Glutamatergic neuron (in vitro differentiated cells): ENCODE measurements at places on chromosomes 3 and 15.

GRCh38 chr3:72270072-72270681, 485.2 kb upstream of the PROK2 start:
- no peak for DNase-seq

DNA sequence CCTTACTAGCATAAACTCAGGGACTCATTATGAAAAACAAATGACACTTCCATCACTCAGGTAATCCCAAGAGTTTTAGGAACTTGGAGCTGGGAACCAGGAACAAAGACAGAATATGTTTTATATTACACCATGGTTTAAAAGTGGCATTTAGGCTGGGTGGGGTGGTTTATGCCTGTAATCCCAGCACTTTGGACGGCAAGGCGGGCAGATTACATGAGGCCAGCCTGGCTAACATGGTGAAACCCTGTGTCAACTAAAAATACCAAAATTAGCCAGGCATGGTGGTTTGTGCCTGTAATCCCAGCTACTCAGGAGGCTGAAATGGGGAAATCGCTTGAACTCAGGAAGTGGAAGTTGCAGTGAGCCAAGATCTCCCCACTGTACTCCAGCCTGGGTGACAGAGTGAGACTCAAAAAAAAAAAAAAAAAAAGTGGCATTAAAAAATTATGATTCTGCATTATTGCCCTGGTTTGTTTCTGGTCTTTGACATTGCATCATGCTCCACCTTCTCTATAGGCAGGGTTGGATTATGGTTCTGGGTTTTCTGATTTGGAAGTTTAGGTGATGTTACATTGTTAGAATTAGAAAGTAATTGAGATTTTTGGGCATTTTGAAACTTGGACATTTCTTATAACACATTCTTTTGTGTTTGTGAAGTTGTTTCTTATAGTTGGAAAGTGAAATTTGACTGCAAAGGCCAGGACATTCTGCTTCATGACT, 19.0 kb downstream of the SQOR start:
- DNase-seq, result no peak

DNA sequence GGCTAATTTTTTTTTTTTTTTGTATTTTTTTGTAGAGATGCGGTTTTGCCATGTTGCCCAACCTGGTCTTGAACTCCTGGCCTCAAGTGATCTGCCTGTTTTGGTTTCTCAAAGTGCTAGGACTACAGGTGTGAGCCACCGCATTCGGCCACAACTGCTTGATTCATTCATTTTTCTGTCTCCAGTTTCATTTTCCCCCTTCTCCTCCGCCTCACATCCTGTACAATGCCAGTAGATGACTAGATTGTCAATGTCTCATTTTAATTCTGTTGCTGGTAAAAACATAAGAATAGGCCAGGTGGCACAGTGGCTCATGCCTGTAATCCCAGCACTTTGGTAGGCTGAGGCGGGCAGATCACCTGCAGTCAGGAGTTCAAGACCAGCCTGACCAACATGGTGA, 12.0 kb upstream of the ZNF592 start:
- DNase-seq, result no peak

- no peak for DNase-seq
These were observed 94.1 kb upstream of the CHL1 start for GRCh38 chr3:102484-102883.

GRCh38 chr15:95281470-95281869, 1049.0 kb upstream of the NR2F2 start:
- no peak for DNase-seq

DNA sequence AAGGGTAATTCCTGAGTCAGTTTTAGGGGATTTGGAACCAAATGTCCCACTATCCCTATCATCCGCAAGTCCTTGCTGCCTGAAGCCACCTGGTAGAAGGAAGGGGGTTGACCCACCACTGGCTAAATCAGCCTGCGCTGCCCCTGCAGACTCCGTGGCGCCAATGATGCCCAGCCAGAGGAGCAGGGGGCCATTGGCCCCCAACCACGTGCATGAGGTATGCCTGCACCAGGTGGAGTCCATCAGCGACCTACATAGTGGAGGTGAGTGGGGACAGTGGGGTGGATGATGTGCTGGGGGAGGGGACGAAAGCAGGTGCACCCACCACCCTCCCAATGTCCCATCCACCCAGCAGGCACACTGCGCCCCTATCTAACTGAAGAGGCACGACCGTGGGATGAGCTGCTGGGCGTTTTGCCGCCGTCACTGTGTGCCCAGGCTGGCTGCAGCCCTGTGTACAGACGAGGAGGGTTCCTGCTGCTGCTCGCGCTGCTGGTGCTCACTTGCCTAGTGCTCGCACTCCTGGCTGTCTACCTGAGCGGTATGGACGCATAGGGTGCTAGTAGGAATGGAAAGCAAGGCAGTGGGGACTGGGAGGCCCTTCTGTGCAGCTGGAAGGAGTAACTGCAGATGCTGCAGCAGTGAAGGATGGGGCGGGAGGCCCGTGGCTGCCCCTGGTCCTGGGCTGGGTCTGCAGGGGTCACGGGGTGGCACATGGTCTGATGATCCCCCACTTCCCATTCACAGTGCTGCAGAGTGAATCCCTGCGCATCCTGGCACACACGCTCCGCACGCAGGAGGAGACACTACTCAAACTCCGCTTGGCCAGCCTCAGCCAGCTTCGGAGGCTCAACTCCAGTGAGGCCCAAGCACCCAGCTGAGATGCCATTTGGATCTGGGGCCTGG, 5.7 kb downstream of the IFRD2 start:
- no peak for DNase-seq

GRCh38 chr15:90530250-90531051, 728 bp downstream of the CRTC3 start:
- peak; percentile 59 for DNase-seq

- DNase-seq, result no peak
These were observed 29.7 kb downstream of the SOX2 start for GRCh38 chr3:181741417-181741816.

- peak; percentile 28 for DNase-seq
These were observed 9.1 kb upstream of the AVEN start for GRCh38 chr15:34047893-34048775.

DNA sequence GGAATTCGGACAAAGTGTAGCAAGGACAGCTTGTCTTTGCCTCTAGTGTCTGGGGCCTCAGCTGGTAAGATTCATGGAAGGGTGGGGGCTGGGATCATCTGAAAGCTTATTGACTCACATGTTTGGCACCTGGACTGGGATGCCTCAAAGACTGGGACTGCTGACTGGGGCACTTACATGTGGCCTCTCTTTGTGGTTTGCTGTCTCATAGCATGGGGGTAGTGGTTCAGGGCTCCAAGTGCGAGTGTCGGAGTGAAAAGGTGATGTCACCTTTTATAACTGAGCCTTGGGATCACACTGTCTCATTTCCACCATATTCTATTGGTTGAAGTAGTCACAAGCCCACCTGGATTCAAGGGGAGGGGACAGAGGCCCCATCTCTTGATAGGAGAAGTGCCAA, 6.8 kb downstream of the MFSD1 start:
- DNase-seq, result no peak

GRCh38 chr3:185753354-185753753, 71.5 kb downstream of the IGF2BP2 start:
- no peak for DNase-seq

DNA sequence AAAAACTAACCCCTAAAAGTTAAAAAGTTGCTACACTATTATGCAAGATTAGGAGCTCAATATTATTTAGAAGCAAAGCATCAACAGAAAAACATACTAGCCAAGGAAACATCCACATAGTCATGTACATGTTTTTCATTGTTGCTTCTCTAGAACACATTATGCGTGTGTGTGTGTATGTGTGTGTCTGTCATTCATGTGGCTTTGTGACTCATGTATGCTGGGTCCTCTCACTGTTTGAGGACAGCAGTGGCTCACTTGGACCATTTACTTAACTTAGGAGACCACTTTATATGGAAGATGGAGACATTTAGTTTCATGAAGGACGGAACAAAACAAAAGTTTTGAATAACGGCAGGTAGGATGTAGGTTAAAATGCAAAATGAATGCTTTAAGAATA, 219.4 kb upstream of the THBS1 start:
- no peak for DNase-seq

DNA sequence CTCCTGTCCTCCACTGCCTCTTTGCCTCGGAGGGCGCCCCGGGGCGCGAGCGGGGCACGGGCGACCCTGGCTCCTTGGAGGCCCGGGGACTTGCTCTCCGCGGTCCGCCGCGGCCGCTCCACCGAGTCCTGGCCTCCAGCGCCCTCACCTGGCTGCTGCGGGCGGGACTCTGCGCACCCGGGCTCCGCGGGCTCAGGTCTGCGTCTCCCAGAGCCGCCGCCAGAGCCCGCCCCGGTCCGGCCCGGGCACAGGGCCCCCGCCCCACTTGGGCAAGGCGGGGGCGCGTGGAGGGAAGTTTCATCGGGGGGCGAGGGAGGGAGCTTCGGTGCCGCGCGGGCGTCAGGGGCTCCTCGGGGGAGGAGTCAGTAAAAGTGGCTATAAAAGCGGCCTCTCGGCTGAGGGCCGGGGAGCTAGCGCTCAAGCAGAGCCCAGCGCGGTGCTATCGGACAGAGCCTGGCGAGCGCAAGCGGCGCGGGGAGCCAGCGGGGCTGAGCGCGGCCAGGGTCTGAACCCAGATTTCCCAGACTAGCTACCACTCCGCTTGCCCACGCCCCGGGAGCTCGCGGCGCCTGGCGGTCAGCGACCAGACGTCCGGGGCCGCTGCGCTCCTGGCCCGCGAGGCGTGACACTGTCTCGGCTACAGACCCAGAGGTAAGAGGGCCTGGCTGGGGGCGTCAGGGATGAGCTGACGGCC, at the start of gene CEMIP:
TSS of gene CEMIP (plus strand) at position 407 of the 694 bp plus-strand sequence. CDS start 94,510 bp downstream, outside the sequence.
- DNase-seq, result peak; percentile 89

DNA sequence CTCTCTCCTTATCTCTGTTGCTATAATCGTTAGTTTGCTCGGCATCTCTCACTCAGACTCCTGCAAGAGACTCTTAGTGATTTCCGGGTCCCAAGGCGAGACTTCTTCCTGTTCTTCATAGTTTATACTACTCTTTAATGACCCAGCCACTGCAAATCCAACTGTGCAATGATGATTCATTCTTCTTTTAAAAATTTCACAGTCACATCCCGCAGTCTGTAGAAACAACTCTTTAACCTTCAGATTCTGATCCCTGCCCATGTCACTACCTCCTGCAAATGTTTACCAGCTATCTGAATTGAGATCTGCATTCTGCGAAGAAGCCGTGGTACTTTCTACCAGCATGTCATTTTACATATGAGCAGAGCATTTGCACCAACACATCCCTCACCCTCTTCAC, 2.8 kb upstream of the VGLL3 start:
- DNase-seq, result no peak

DNA sequence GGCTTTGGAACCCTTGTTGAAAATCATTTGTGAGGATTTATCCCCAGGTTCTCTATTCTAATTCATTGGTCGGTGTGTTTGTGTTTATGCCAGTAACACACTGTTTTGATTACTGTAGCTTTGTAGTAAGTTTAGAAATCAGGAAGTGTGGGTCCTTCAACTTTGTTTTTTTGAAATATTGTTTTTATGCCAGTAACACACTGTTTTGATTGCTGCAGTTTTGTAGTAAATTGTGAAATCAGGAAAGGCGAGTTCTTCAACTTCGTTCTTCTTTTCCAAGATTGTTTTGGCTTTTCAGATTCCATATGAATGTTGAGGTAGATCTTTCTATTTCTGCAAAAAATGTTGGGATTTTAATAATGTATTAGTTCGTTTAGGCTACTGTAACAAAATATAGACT, 314.6 kb downstream of the RPLP1 start:
- no peak for DNase-seq

DNA sequence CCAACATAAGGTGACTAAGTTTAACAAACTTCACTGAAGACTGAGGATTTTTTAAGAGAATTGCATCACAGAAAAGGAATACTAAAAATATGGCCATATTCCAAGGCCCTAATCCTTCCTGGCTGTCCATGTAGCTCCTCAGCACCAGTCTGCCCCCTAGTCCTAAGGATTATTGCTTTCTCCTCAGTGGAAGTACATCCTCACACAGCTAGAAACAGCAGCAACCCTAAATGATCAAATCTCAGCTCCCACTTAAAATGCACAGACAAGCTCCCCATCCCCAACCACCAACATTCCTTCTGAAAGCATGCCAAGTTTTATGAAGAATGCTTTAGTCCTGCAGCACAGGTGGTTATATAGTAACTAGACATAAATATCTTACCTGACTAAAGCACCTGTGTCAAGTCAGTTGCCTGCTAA, 14.7 kb downstream of the ST3GAL6 start:
- no peak for DNase-seq

- no peak for DNase-seq
These were observed 19.0 kb upstream of the GHSR start for GRCh38 chr3:172467170-172467824.

GRCh38 chr15:66394472-66394871, 7.8 kb downstream of the MAP2K1 start:
- no peak for DNase-seq

DNA sequence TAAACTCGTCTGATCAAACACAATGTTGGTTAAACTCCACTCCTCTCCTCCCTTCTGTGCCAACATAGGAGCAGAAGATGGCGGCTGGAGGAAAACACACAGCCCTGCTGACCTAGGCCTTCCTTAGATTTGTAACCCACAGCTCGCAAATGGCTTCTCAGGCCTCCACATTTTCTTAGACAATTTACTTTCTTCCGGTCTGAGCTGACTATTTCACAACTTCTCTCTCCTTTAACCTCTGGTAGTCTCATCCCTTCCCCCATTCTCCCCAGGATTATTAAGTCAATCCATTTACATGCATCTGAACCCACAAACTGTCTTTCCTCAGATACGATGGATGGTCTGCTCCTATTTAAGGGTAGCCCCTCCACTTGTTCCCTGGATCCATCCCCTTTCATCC, 25.7 kb upstream of the ULK4 start:
- no peak for DNase-seq

GRCh38 chr15:60137711-60138396, 133.7 kb downstream of the FOXB1 start:
- DNase-seq, result no peak

- DNase-seq, result no peak
These were observed 137.7 kb downstream of the ASB7 start for GRCh38 chr15:100740138-100740537.

DNA sequence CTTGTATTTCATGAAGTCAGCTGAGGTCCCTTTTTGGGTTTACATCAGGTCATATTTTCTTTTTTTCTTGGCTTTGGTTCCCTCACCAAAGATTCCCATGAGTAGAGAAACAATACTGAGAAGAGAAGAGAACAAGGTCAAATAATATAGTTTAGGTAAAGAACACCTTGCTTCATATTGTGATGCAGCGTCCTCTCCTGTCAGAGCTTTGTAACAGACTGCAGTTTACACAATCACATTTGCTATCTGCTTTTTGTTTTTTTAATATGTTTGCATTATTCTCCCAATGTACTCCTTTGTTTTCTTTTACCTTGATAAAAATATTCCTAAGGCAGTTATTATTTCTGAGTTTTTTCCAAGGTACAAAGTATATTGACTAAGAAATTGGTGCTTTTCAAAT, 283.2 kb downstream of the SHOX2 start:
- DNase-seq, result no peak

GRCh38 chr3:8509961-8510360, 8.3 kb downstream of the LMCD1 start:
- DNase-seq, result no peak

- no peak for DNase-seq
These were observed 137.6 kb downstream of the IMPG2 start for GRCh38 chr3:101182734-101183133.

GRCh38 chr3:195715583-195716266, 5.1 kb upstream of the MUC20 start:
- DNase-seq, result no peak

GRCh38 chr3:131140891-131141290, 114.2 kb downstream of the NEK11 start:
- DNase-seq, result no peak
